Frontal cortex (tissue), 4 donors: ENCODE measurements at places on chromosomes 3 and 15. TPM values are rescaled to one million over a fixed set of nuclear protein-coding genes. Genes with fewer than 3 reads are reported as not detected.

COL6A5 gene
- under 0.01 TPM for total RNA-seq

TIMMDC1 gene
- total RNA-seq = 31.0 TPM

CIB2 gene
- total RNA-seq = 25.7 TPM

FANCI gene
- total RNA-seq = 7.3 TPM

GRIP2 gene
- total RNA-seq = 8.2 TPM

AADACL2 gene
- not detected for total RNA-seq

TM4SF18 gene
- total RNA-seq = 3.7 TPM

PRR20G gene
- total RNA-seq = not detected

GRCh38 chr3:183210862-183211341 lies 42.2 kb upstream of the B3GNT5 start:
- no peak for DNase-seq

- DNase-seq = no peak
Observed at GRCh38 chr3:59444294-59444671, 394.5 kb upstream of the CFAP20DC start.

GRCh38 chr3:138625707-138626365 lies 17.3 kb downstream of the FAIM start:
- DNase-seq = no peak

- no peak for DNase-seq
Observed at GRCh38 chr3:116198087-116198486, 247.2 kb downstream of the LSAMP start.

GRCh38 chr3:178454726-178455125 lies 81.5 kb upstream of the KCNMB2 start:
- DNase-seq = no peak

- no peak for DNase-seq
Observed at GRCh38 chr15:68489421-68489820, 57.5 kb upstream of the ITGA11 start.
